OCI-M1 (cell line): ENCODE measurements at places on chromosomes 13 and 19.

GRCh38 chr13:20077086-20077485 is 83.8 kb downstream of the GJA3 start:
- no peak for DNase-seq

DNA sequence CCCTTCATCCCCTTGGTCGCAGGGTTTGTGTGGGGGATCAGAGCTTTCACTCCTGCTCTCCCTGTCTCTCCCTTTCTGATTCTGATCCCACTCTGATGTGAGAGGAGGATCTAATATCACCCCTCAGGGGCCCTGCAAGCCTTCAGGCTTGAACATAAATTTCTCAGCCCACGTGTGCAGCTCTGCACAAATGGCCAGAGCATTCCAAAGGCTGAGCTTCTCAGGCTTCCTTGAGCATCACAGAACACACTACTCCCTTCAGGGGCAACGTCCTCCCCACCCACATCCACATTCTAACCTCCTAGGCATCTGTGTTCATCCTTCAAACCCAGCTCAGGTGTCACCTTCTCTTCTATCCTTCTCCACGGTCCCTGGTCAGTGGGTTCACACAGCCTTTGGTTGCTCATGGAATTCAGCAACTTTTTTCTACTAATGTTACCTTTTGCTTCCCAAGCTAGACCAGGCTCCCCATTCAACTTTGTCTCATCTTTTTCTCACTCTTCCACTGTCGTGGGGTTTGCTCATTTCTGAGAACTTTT is 24.4 kb upstream of the DOCK9 start:
- no peak for DNase-seq

GRCh38 chr13:114286808-114287207 is 5.4 kb downstream of the UPF3A start:
- DNase-seq = no peak

GRCh38 chr13:18946738-18947137 is 234.9 kb downstream of the TUBA3C start:
- DNase-seq = no peak

- DNase-seq = peak; percentile 91
Measured at GRCh38 chr19:41144403-41144802, 30.2 kb downstream of the CYP2F1 start.

- DNase-seq = no peak
Measured at GRCh38 chr19:13056052-13056660, 46.5 kb downstream of the LYL1 start.

DNA sequence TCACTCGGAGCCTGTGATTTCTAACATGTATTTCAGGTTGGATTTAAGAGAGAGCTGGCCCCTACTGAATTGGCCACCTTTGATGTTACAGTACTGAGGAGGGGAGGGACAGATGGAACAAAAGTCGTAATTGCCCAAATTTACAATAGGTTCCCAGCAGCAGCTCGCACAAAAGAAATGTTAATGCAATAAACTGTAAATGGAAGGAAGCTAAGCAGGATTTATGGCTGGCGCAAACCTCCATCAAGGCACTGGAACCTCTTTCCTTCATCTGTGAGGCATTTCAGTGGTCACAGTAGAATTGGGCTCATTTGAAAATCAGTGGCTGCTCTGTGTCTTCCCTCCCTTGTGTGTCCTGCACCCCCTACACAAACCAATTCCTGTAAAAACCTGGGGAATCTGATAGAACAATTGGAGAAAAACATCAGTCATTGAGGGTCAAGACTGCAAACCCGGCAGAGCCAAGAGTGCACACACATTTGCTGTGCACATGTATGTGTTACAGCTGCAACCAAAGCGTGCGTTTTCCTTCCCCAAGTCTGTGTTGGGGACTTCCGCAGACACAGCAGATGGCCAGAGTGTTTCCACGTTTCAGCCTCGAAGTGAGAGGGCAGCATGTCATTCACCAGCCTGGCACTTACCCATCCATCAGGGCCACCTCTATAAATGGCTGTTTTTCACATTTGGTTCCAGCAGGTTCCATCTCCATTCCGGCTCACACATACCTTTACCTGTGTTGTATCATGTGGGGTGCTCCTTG is 192.8 kb downstream of the TM9SF2 start:
- no peak for DNase-seq

DNA sequence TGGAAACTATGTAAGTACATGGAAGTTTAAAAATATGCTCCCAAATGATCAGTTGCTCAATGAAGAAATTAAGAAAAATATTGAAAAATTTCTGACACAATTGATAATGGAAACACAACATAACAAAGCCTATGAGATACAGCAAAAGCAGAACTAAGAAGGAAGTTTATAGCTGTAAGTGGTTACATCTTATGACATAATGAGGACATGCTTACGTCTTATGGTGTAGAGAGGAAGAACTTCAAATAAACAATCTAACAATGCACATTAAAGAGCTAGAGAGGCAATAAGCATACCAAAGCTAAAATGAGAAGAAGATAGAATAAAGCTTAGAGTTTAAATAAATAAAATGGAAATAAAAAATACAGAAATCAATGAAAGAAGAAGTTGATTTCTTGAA is 50.0 kb upstream of the CEACAM21 start:
- peak; percentile 20 for DNase-seq

DNA sequence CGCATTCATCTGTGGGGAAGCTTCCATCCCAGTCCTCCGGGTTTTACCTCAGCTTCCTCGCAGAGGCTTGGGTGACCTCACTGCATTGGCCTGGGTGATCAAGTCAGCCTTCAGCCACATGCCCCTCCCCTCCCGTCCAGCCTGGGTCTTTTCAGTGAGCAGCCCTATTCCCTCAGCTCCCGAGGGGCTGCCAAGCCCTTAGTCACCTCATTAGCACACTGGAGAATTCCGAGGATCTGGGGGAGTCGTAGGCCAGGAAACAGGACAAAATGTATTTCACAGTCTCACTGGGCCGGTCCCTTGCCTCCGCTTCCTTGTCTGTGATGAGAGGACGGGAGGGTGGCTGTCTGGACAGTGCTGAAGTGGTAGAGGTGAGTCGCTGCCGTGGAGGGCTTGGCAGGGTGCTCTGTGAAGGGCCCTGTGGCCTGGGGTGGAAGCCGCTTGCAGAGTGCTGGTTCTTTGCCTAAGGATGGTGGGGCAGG is 19.9 kb downstream of the KDM4B start:
- DNase-seq = no peak

DNA sequence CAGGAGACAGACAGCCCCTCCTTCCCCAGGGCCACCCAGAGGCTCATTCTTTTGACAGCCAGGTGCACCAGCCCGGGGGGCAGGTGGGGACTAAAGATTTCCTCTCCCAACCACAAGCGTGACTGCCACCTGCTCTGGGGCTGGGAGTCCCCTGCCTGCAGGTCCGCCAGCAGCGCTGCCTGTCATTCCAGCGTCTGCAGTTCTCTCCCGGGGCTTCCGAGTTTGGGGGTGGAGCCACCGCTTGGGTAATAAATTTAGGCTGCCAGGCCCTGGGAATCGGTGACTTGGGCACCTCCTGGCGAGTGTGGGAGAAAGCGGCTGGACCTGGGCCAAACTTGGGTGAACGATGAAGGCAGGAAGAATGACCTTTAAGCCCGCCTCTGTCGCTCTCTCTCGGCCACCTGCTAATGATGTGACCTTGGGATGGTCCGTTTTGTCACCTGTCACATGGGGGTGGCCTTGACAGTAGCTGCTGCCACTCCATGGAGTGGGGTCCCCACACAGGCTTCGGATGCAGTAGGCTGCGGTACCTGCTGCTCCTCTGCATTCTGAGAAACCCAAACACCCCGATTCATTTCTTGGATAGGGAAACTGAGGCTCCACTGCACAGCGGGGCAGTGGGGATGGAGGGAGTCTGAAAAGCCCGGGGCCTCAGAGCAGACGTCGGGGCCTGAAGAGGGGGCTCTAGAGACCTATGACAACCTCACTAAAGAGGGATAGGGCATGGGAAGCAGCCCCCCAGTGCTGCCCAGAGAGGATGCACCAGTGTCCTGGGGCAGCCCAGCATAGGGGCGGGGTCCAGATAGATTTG is 12.8 kb downstream of the FUT6 start:
- DNase-seq = peak; percentile 63

GRCh38 chr13:88085036-88085435 is 413.9 kb downstream of the SLITRK5 start:
- DNase-seq = peak; percentile 20

GRCh38 chr13:34926508-34926907 is 15.6 kb upstream of the NBEA start:
- DNase-seq = peak; percentile 16

- DNase-seq = peak; percentile 43
Measured at GRCh38 chr19:54317108-54317964, 4.4 kb upstream of the LILRA5 start.

DNA sequence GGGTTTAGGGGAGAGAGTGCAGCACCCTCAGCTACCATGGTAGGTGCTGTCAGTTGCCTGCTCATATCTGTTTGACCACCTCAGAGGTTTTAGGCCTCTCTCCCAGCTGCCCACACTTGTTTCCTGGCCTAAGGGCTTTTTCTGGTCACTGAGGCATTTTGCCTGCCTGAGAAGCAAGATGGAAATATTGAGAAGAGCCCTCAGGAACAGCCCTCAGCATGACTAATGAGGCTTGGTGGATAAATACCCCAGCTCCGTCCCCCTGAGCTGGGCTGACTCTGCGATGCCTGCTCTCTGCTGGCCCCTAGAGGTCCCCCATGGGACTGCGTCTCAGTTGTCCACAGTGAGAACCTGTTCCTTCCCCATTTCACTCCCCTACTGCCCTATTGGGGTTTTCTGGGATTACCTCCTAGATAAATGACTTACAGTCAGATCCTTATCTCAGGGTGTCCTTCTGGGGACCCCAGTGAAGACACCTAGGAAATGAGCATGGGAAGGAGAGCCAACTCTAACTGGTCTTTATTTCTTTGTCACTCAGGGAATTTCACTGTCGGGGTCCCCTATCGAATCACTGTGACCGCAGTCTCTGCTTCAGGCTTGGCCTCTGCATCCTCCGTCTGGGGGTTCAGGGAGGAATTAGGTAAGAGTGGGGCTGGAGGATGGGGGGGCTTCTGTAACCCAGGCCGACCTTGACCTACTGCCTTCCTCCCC is 13.3 kb downstream of the PALM3 start:
- DNase-seq = peak; percentile 99

- no peak for DNase-seq
Measured at GRCh38 chr13:30918662-30919405, 12.8 kb downstream of the MEDAG start.

DNA sequence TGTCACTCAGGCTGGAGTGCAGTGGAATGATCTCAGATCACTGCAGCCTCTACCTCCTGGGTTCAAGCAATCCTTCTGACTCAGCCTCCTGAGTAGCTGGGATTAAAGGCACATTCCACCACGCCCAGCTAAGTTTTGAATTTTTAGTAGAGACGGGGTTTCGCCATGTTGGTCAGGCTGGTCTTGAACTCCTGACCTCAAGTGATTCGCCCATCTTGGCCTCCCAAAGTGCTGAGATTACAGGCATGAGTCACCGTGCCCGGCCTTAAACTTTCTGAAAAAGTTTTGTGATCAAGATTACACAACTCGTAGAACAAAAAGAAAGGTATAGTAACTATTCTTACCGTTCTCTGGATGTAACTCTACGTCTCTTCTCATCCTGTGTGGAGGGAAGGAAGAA is 21.2 kb downstream of the DNMT1 start:
- no peak for DNase-seq

- no peak for DNase-seq
Measured at GRCh38 chr13:77431449-77431848, 104.1 kb upstream of the SCEL start.

- peak; percentile 50 for DNase-seq
Measured at GRCh38 chr13:65378943-65379519, 1851.1 kb downstream of the PCDH9 start.

DNA sequence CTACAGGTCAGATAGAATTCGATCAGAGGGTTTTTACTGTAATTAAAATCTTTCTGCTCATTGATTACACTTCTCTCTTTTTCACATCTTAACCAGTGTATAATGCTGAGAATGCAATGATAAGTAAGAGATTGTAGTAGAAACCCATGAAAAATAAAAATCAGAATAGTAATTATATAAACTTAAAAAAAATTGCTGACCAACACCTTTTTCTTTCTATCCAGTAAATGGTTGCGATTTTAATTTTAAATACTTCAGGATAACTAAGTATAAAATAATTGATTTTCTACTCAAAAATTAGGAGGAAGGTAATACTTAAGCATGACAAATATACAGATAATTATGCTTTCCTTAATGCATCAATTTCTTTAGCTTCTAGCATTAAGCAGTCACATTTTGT is 910.6 kb upstream of the GPC6 start:
- no peak for DNase-seq
